Cardiac muscle cell (in vitro differentiated cells and primary cell): ENCODE measurements at places on chromosomes 11 and 22.

GRCh38 chr11:126993599-126993998 is 7.0 kb downstream of the KIRREL3 start:
- no peak for DNase-seq

DNA sequence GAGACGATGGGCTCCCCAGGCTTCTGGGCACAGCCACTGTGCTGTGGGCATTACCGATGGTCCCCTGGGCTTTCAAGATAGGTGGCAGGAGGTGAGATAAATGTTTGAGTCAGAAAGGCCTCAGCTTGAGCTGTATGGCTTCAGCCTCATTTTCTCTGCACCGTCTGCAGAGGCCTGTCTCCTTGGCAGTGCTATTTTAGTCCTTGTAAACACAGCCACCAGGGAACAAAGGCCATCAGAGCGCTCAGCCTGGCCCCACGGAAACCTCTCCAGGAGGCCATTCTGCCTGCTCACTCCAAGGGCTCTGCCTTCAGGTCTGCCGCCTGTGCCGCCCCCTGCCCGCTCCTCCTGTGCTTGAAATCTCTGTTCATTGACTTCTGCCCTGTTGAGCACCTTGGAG is 1424.9 kb downstream of the TBC1D22A start:
- DNase-seq: peak; percentile 11

DNA sequence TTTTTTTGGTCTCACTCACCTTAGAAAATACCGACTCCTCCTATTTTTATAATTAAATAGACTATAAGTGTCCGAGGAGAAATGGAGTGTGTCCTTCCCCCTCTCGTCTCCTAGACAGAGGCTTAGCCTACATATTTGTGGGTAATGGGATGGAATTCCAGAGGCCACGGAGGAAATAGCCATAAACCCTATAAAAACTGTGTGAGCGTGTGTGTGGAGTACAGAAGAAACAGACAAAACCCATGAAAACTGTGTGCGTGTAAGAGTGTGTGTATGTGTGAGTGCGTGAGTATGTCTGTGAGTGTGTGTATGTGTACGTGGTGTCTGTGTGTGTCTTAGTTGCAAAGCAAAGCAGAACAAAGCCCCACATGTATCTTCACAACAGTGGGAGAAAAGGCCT is 883.5 kb downstream of the OPCML start:
- DNase-seq: no peak

DNA sequence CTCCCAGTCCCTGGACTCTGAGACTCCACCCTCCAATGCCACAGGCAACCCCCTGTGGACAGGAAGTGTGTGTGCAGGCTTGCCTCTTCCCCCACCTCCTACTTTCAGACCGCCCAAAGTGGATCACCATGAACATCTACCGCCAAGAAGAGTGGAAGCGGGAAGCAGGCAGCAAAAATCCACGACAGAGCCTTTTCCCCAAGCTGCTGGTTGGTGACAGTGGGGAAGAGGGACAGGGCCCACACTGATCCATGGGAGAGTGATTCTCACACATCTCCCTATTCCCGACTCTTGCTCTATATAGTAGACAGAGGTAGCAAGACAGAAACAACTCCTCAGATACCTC is 53.4 kb upstream of the SPATA19 start:
- no peak for DNase-seq

- DNase-seq: peak; percentile 85
These were observed 34.4 kb upstream of the SUSD2 start for GRCh38 chr22:24146791-24147353.

DNA sequence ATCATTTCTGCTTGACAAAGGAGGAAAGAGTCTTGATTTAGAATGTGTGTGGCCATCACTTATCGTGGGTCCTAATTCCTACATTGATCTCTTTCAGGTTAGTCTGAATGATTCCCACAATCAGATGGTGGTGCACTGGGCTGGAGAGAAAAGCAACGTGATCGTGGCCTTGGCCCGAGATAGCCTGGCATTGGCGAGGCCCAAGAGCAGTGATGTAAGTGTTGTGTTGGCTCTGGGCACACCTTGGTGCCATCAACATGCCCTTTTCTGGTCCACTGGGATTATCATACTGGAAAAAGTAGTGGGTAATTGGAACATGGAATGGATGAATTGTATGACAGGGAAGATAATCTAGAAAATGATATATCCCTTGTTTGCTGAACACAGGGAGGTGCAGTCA is 17.1 kb upstream of the SORL1-AS1 start:
- DNase-seq: no peak

DNA sequence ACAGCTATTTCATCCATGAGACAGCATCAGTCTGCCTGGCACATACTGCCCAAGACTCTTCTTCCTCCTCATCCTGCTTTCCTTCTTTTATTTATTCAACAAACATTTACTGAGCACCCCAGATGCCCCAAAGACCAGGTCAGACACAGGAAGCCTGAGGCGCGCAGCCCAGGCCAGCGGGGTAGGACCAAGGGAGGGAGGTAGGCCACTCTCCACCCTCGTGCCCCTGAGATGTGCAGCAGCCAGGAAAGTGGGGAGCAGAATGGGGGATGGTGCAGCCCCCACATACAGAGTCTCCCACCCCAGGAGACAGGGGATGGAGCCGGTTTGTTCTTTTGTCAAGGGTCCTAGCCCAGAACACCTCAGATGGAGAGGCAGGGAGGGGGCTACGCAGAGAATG is 4.2 kb upstream of the IL2RB start:
- no peak for DNase-seq

GRCh38 chr11:87466223-87466622 is 428.5 kb downstream of the TMEM135 start:
- DNase-seq: no peak

DNA sequence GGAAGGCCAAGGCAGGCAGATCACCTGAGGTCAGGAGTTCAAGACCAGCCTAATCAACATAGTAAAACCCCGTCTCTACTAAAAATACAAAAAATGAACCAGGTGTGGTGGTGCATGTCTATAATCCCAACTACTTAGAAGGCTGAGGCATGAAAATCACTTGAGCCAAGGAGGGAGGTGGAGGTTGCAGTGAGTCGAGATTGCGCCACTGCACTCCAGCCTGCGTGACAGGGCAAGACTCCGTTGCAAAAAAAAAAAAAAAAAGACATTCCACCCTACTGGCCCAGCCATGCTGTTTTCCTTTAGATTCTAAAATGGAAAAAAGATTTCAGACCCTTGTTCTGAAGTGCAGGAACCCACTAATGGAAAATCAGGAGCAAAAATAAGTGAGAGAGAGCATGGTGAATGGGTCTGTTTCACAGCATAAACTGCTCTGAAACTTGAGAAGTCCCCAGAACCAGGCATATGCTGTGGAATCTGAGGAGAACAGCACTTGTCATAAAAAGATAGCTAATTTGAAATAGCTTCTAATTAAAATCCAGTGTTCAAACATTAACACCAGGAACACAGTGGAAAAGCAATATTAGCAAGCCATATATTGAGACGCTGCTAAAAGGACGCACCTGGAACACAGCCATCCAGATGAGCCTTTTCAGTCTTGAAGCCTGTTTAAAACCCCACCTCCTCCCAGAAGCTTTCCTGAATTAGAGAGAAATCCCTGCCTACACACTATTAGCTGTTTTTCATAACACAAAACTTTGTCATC is 66.3 kb upstream of the CHRM4 start:
- peak; percentile 54 for DNase-seq

- DNase-seq: no peak
These were observed 19.7 kb downstream of the SVIP start for GRCh38 chr11:22809893-22810292.

DNA sequence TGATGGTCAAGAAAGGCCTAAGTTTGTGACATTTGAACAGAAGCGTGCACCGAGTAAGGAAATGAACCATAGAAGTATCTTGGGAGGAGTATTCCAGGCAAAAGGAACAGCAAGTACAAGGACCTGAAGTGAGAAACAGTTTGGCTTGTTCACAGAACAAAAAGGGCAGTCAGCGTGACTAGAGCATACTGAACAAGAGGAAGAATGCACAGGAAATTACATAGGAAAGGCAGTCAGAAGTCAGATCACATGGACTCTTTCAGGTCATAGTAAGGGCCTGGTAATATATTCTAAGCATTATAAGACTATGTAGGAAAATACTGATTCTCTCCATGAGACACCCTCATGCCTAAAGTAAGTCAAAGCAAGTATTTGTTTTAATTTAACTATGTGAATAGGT is 52.3 kb upstream of the GAB2 start:
- DNase-seq: no peak

GRCh38 chr11:68354148-68354872 is 41.9 kb downstream of the LRP5 start:
- DNase-seq: peak; percentile 97
